ENCODE measurements at places on chromosomes 2 and 18. TPM values are rescaled to one million over a fixed set of nuclear protein-coding genes. Genes with fewer than 3 reads are reported as not detected.

ANKRD30B gene
- not detected for total RNA-seq

THUMPD2 gene
- 7.5 TPM for total RNA-seq

FOXI3 gene
- not detected for total RNA-seq

MTERF4 gene
- 48.1 TPM for total RNA-seq

NTSR2 gene
- total RNA-seq, result not detected

GKN1 gene
- not detected for total RNA-seq

COBLL1 gene
- total RNA-seq, result 4.4 TPM

SERPINE2 gene
- total RNA-seq, result 10.7 TPM

MPP4 gene
- total RNA-seq, result 9.0 TPM

PER2 gene
- total RNA-seq, result 2.4 TPM
